Nasal cavity respiratory epithelium epithelial cell of viscerocranial mucosa (primary cell): ENCODE measurements at places on chromosomes 2 and 18. TPM values are rescaled to one million over a fixed set of nuclear protein-coding genes. Genes with fewer than 3 reads are reported as not detected.

Gene TRIM54
- total RNA-seq: not detected in 2 replicates

Gene LIPG
- total RNA-seq: 23.2 and 29.5 TPM in 2 replicates

Gene RBM45
- total RNA-seq: 13.3 and 17.7 TPM in 2 replicates

Gene SLC11A1
- 0.34 and 0.64 TPM in 2 replicates for total RNA-seq

Gene RAB27B
- total RNA-seq: 31.8 and 45.6 TPM in 2 replicates

Gene CRYGD
- not detected in 2 replicates for total RNA-seq

Gene MDH1B
- total RNA-seq: under 0.01 and 0.28 TPM in 2 replicates

Gene CPLX4
- total RNA-seq: not detected in 2 replicates

Gene ERFE
- total RNA-seq: 3.2 and 3.8 TPM in 2 replicates

Gene SPHKAP
- not detected in 2 replicates for total RNA-seq

Gene IL1R1
- total RNA-seq: 1.4 and 22.9 TPM in 2 replicates

Gene YES1
- total RNA-seq: 162 and 241 TPM in 2 replicates

Gene CCDC102B
- total RNA-seq: 1.2 and 1.4 TPM in 2 replicates

Gene SULT1C2
- total RNA-seq: 0.07 and 0.34 TPM in 2 replicates

Gene SLC38A11
- 0.07 TPM in 1 of 2 replicates, not detected in the other for total RNA-seq

Gene HNMT
- total RNA-seq: under 0.01 and 2.1 TPM in 2 replicates

Gene FRZB
- under 0.01 TPM in 2 replicates for total RNA-seq

Gene EN1
- total RNA-seq: not detected in 2 replicates

Gene GPR17
- not detected in 2 replicates for total RNA-seq

Gene ASB18
- total RNA-seq: not detected in 2 replicates

Gene ECEL1
- total RNA-seq: not detected in 2 replicates

Gene MC4R
- not detected in 2 replicates for total RNA-seq

Gene VIL1
- total RNA-seq: under 0.01 TPM in 1 of 2 replicates, not detected in the other

Gene MOCOS
- 37.3 and 63.1 TPM in 2 replicates for total RNA-seq

Gene KCNE4
- 0.14 TPM in 1 of 2 replicates, not detected in the other for total RNA-seq

Gene LOXHD1
- total RNA-seq: under 0.01 TPM in 1 of 2 replicates, not detected in the other

Gene SLC16A14
- total RNA-seq: 5.5 and 7.0 TPM in 2 replicates

Gene SPEG
- total RNA-seq: 4.1 and 9.6 TPM in 2 replicates

Gene GALR1
- total RNA-seq: not detected in 2 replicates

Gene HS1BP3
- total RNA-seq: 29.4 and 40.8 TPM in 2 replicates

Gene CCL20
- 2.1 and 33.9 TPM in 2 replicates for total RNA-seq

Gene TMSB10
- 3,676 and 4,445 TPM in 2 replicates for total RNA-seq

Gene GALNT14
- 16.4 and 22.5 TPM in 2 replicates for total RNA-seq

Gene TLX2
- not detected in 2 replicates for total RNA-seq

Gene SERPINB12
- 0.28 and 0.34 TPM in 2 replicates for total RNA-seq

Gene IDH1
- 306 and 350 TPM in 2 replicates for total RNA-seq

Gene RGPD4
- not detected in 2 replicates for total RNA-seq

Gene NAT8
- not detected in 2 replicates for total RNA-seq

Gene HOXD13
- not detected in 2 replicates for total RNA-seq

Gene RESP18
- not detected in 2 replicates for total RNA-seq

Gene LOXL3
- total RNA-seq: 0.28 and 0.34 TPM in 2 replicates

Gene MYL1
- not detected in 2 replicates for total RNA-seq

Gene BOLL
- total RNA-seq: not detected in 2 replicates

Gene IMP4
- total RNA-seq: 142 and 159 TPM in 2 replicates

Gene SCN3A
- total RNA-seq: not detected in 2 replicates

Gene NLRC4
- total RNA-seq: 0.07 and 0.68 TPM in 2 replicates

Gene IL36G
- 1.7 and 2.6 TPM in 2 replicates for total RNA-seq
